ENCODE measurements at places on chromosomes 13 and 19. TPM values are rescaled to one million over a fixed set of nuclear protein-coding genes. Genes with fewer than 3 reads are reported as not detected.

SGCG gene
- total RNA-seq: 157 TPM

SHISA7 gene
- not detected for total RNA-seq

C1QTNF9B gene
- total RNA-seq: not detected

UBL5 gene
- total RNA-seq: 139 TPM

FLT1 gene
- total RNA-seq: 46.3 TPM

SOX1 gene
- total RNA-seq: not detected

MUC16 gene
- total RNA-seq: 1.1 TPM

RAB3A gene
- 2.1 TPM for total RNA-seq

CLIP3 gene
- 5.7 TPM for total RNA-seq

KIR2DL3 gene
- total RNA-seq: not detected

ARHGEF7 gene
- total RNA-seq: 181 TPM

IL17D gene
- total RNA-seq: 8.8 TPM

C2CD4C gene
- total RNA-seq: 1.6 TPM

IGFL1 gene
- not detected for total RNA-seq

Data from tongue (tissue), 3 donors.